Cortex of kidney (tissue), 1 donor: ENCODE measurements at places on chromosomes 4 and X.

- DNase-seq: no peak
Measured at GRCh38 chr4:138062929-138063328, 179.2 kb downstream of the SLC7A11 start.

- DNase-seq: no peak
Measured at GRCh38 chr4:105990933-105991332, 95.7 kb downstream of the NPNT start.

DNA sequence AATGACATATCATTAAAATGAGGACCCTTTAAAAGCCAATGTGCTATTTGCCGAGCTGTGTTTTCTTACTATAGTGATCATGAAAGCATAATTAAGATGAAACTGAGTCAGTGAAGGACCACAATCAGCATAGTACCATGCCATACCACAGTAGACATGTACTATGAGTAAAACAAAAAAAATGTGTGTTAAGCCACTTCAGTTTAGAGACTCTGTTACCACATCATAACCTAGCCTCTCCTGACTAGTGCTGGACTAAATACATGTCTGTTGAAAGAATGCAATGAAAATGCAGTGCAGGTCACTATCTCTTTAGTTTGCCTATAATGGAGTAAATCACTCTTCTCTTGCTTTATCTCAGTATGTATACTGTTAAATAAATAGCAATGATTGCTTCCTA, 12.3 kb upstream of the DDX53 start:
- no peak for DNase-seq

GRCh38 chr4:146288193-146288592, 73.9 kb downstream of the REELD1 start:
- no peak for DNase-seq

GRCh38 chrX:6374556-6374955, 145.9 kb upstream of the NLGN4X start:
- no peak for DNase-seq

DNA sequence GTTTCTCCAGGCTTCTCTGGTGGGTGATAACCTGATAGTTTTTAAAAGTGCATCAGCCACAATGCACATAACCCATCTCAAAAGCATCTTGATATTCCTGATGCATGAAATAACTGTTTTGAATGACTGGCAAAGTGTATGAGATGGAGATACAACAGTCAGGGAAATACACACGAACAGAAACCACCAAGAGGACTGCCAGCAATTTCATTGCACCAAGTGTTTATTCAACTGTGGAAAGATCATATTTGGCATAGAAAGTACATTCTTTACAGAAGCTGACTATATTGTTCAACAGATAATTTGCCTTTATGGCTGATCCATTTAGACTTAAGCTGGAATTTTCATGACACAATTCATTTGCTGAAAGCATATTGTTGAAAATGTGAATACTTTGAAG, 139.5 kb downstream of the SLIT2 start:
- DNase-seq: no peak

DNA sequence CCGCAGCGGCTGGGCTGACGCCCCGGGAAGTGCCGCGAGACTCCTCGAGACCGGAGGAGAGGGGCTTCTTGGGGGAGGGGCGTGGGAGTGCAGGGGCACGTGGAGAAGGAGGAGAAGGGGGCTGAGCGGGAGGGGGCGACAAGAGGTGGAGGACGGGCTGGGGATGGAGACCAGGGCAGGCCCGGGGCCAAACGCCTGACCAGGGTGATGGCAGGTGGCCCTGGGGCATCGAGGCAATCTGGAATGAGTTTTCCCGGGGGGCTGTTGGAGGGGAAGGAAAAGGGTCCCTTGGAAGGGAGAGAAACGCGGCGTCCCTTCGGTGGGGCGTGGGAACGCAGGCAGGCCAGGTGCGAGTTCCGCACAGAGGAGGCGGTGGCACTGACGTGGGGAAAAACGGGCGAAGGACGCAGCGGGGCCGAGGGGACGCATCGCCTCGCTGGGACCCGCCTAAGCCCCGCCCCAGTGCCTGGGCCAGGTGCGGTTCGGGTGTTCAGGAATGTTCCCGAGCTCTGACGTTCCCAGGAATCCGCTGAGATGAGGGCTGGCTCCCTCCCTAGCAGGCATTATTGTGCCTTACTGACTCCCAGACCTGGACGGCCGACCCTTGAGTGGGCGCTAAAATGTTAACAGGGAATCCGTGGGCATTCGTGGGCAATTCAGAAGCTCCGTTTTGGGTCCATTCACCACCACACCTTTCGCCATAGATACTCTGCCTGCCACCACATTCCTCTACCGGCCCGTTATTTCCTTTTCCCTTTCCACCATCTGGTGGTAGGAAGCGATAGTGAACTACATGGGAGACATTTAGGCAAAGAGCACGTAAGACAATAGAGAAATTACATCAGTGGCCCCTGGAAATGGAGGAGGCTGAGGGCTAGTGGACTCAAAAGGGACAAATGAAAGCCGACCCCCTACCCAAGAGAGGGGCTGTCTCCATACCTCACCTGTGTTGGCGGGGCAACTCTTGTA, 795 bp upstream of the SH3KBP1 start:
- DNase-seq: no peak

DNA sequence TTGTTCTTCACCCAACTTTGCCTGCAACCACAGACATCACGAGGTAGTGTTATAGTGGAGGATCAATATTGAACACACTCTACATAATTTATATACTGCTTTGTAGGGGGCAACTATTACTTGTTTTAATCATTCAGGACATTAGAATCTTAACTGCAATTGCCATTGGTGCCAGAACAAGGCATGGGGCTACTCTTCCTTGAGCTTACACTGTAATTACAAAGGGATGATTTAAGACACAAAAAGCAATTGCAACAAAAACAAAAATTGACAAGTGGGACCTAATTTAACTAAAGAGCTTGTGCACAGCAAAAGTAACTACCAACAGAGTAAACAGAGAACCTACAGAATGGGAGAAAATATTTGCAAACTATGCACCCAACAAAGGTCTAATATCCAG, 24.0 kb upstream of the DDX53 start:
- no peak for DNase-seq

DNA sequence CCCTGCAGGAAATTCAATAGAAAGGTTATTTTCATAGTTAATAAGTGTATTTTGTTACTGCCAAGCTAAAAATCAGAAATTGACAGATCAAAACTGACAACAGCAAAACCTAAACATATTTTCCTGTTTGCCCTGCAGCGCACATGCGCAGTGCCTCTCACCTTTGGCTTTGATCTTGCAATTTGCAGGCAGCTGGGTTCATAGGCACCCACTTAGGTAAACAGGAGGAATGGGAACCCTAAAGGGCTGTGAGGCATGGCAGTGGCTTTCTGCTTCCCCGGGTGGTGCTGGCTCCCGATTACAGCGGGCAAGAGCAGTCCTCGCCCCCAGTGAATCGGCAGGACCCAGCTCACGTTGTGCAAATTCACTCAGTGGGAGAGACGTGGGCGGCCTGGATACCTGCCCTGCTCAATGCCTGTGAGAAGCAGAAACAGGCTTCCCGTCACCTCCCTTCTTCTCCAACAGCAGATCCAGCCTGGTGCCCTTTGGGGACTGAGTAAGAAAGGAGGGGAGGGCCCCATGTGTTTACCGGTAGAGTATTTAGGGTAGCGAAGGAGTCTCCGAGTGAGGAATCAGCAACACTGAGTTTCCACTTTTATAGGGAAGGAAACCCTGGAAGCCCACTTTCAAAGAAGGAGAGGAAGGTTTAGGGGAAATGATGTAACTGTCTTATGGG, 25.7 kb downstream of the CCKAR start:
- DNase-seq: no peak

GRCh38 chrX:47158131-47158530, 13.1 kb downstream of the RBM10 start:
- DNase-seq: no peak

DNA sequence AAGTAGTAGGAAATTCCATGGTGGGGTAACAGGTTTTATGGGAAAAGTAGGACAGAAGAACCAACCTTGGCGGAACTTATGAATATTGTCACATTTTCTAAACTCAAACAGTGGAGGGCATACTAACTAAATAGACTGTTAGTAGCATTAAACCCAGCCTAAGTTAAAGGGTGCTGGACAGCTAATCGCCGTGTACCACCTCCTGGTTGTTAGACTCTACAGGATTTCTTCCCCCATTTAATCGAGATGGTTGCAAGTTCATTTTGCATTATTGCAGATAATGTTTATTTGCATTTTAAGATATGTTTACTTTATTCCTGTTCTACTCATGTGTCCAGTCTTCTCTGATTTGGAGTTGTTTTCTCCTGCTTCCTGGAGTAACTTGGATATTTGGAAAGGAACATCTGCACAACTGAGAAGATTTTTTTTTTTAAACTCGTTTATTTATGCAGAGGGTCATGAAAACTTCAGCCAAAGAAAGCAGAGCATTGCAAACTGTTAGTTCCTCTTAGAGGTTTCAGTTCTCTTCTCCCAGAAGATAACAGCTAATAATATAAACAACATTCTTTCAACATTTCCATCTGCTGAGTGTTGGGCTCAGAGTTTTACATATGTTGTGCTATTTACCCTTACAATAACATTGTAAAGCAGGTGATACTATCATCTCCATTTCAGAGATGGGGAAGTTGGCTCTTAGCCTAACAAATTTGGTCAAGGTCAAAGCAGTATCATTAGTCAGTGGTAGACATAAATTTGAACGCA, 51.5 kb upstream of the TBC1D9 start:
- DNase-seq: no peak

- DNase-seq: no peak
Measured at GRCh38 chrX:69121321-69122000, 43.8 kb downstream of the PJA1 start.

- no peak for DNase-seq
Measured at GRCh38 chr4:151658959-151659600, 101.7 kb downstream of the GATB start.

- DNase-seq: no peak
Measured at GRCh38 chrX:120794525-120794975, 81.1 kb downstream of the CT47B1 start.

DNA sequence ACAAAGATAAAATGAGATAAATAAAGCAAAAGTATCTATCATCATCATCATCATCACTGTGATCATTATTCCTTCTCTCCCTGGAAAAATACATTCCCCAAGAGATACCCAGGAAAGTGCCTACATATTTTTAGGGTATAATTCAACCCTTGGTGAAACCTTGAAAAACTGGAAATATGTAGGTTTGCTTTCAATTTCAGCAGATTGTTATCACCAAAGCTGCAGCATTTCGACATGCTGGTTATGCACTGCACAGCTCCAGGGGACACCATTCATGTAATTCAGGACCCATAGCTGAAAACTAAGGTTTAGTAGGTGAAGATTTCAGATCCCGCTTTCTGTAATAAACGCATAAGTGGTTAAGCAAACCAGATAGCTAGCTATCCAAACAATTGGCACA, 28.4 kb upstream of the FBXW7 start:
- no peak for DNase-seq

- DNase-seq: no peak
Measured at GRCh38 chrX:77444545-77444944, 2.6 kb upstream of the FGF16 start.

GRCh38 chr4:105894660-105895582, at the start of gene NPNT:
Gene NPNT (plus strand): TSS chr4:105895471. CDS start chr4:105895653, 182 bp downstream.
- no peak for DNase-seq

DNA sequence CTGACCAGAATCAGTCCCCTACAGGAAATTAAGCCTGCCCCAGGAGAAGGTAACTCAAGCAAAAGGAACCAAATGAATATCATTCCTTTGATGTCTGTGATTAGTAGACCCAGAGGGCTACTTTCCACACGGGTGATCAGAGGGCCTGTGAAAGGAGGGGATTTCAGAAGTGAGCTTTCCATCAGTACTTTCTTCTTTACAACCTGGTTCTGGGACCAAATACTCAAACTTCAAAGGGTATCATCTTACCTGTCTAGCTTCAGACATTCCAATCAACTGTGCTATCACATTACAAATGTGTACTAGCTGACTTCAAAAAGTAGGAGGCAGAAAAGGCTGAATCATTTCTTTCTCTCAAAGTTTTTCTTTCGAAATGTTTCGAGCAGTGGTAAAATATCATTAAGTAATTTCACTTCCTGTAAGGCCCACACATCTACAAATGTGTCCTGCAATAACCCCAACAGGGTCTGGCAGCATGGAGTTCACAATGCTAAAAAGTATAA, 23.9 kb downstream of the ACSL4 start:
- no peak for DNase-seq

GRCh38 chrX:110699109-110699508, 96.5 kb downstream of the CHRDL1 start:
- DNase-seq: no peak

- no peak for DNase-seq
Measured at GRCh38 chr4:42646999-42647541, 9.8 kb downstream of the ATP8A1 start.

DNA sequence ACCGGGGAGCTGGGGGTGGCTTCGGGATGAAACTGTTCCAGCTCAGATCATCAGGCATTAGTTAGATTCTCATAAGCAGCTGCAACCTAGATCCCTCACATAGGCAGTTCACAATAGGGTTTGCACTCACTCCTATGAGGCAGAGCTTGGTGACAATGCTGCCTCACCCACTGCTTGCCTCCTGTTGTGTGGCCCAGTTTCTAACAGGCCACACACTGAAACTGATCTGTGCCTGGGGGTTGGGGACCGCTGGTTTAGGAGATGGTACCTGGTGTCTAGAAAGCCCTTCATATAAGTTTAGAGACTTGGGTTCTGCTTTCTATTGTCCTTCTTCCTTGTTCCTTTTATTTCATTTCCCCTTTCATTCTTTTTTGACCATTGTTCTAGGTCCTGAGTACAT, 234.2 kb downstream of the FRAS1 start:
- DNase-seq: no peak

GRCh38 chr4:149029056-149029651, 586.9 kb upstream of the NR3C2 start:
- no peak for DNase-seq

GRCh38 chr4:162151850-162152249, 11.9 kb downstream of the FSTL5 start:
- DNase-seq: no peak

- no peak for DNase-seq
Measured at GRCh38 chr4:26568446-26568994, 15.4 kb upstream of the TBC1D19 start.

GRCh38 chr4:161949946-161950725, 213.7 kb downstream of the FSTL5 start:
- no peak for DNase-seq

DNA sequence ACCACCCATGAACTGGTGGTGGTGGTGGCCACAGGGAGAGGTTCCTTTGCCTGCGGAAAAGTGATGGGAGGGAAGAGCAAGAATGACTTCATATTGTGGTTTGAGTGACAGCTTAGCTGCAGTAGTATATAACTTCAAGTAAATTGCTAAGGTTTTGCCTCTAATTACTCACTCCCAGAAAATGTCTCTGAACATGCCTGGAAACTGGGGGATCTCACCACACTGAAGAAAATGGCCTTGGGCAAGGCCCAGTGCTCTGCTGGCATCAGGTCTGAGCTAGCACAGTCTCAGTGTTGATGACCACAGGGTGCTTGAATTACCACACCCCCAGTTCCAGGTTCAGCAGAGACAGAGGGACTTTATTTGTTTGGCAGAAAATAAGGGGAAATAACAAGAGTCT, 2085.4 kb downstream of the ARAP2 start:
- DNase-seq: no peak

- no peak for DNase-seq
Measured at GRCh38 chr4:25815586-25815985, 47.2 kb downstream of the SEL1L3 start.
